Inflammatory macrophage treated with lipopolysaccharide for 1 hour (primary cell): ENCODE measurements at places on chromosomes 3 and 15.

- no peak for DNase-seq
These were observed 79.7 kb upstream of the RASGRF1 start for GRCh38 chr15:79170256-79170664.

- peak; percentile 91 for DNase-seq
These were observed at the start of gene BLOC1S6 for GRCh38 chr15:45587095-45587862. Gene BLOC1S6 (plus strand): TSS chr15:45587379. CDS start chr15:45587444, 65 bp downstream.

- DNase-seq = peak; percentile 51
These were observed 1.9 kb downstream of the UBP1 start for GRCh38 chr3:33438284-33438668.

GRCh38 chr3:9435316-9435715, 37.9 kb downstream of the SETD5 start:
- no peak for DNase-seq

DNA sequence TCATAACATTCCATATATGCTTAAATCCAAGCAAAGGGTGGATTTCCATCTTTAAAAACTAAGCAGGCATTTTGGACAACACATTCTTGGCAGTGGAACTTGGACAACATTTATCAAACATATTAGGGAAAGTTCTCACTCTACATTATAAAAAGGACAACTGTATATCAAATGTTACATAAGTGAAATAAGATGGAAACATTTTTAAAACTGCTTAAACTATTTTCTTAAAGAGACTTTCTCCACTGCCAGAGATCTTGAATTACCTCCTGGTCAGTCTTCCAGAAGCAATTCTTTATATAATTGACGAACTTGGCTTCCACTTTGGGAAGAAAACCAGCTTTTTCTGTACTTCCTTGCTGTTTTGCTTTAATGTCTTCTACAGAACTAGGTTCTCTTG, 109.3 kb downstream of the NEO1 start:
- DNase-seq = no peak

GRCh38 chr3:189637750-189638149, 6.6 kb downstream of the TP63 start:
- DNase-seq = peak; percentile 13

- DNase-seq = no peak
These were observed 15.5 kb downstream of the DCP1A start for GRCh38 chr3:53331871-53332270.

GRCh38 chr3:114439284-114439683, 145.5 kb downstream of the TIGIT start:
- DNase-seq = no peak
